Renal pelvis (tissue), 12 donors: ENCODE measurements at places on chromosomes 16 and 17. TPM values are rescaled to one million over a fixed set of nuclear protein-coding genes. Genes with fewer than 3 reads are reported as not detected.

Gene MYOCD
- 6.4 TPM for polyA plus RNA-seq

Gene HS3ST3A1
- polyA plus RNA-seq = 3.6 TPM

Gene KIF18B
- 21.2 TPM for polyA plus RNA-seq

Gene OTOP3
- not detected for polyA plus RNA-seq

Gene ACTG1
- polyA plus RNA-seq = 3,342 TPM

Gene CACNG1
- not detected for polyA plus RNA-seq

Gene GPRC5C
- 151 TPM for polyA plus RNA-seq

Gene SLC16A5
- polyA plus RNA-seq = 39.8 TPM

Gene SPN
- 2.8 TPM for polyA plus RNA-seq

Gene SCARF1
- 9.9 TPM for polyA plus RNA-seq

Gene SMTNL2
- 67.8 TPM for polyA plus RNA-seq

DNA sequence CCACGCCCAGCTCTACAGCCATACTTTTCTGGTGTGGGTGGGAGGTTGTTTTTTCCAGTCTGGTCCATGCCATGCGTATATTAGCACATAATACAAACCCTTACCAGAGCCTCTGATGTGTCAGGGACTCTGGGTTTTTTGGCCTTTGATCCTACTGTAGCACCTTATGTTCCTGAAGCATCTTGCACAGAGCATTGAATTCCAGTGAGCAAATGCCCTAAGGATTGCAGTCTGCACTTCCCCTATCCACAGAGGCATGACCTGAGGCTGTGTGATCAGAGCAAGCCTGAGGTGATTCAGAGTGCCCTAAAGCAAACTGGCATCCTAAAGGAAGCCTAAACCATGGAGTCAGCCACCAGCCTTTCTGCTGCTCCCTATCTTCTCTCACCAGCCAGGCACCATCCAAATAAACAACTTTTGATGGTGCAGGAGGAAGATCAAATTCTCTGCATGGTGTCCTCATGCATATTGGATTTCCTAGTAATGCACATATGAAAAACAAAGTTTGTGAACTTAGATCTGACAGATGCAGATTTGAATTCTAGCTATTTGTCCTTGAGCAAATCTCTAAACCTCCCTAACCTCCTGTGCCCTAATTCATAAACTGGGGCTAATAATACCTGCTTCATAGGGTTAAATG lies 41.2 kb upstream of the HAS3 start:
- no peak for DNase-seq

DNA sequence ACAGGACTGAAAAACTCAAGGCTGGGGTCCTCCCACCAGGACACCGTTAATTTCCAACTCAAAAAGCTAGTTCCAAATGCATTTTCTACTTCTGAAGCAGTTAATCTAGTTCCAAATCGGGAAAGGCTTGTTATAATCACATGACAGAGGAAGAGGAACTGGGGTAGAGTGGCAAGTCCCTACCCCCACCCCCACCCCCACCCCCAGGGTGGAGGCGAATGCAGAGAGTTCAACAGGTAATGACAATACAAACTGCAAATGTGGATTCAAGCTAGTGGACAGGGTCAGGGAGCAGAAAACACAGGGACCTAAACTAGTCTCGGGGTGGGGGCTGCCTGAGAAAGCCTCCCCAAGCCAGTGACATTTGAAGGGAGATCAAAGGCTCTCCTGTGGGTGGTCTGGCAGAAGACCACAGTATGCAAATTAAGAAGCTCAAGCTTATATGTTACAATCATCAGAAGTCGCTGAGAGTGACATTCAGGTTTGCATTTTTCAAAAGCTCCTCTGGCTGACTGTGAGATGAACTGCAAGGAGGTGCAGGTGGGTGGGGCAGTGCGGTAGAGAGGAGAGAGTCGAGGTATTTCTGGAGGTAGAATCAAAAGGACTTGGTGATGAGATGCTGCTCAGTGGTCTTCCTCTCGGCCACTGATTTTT lies 56.4 kb upstream of the SLC25A19 start:
- no peak for DNase-seq

- DNase-seq = no peak
Observed at GRCh38 chr17:68658999-68659780, 58.0 kb upstream of the FAM20A start.

DNA sequence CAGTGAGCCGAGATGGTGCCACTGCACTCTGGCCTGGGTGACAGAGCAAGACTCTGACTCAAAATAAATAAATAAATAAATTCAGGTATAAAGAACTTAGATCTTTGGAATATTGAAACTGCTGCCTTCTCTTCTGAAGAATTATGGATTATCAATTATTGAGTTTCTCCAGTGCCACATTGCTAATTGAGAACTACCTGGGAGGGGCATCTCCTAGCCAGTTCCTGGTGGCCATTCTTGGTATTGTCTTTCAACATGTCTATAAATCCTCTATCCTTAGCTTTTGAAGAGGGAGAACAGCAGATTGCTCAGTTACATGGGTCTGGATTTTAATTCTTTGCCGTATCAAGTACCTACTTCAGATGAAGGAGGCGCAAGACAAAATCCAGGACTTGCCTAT lies 29.2 kb downstream of the CALCOCO2 start:
- no peak for DNase-seq

GRCh38 chr16:80788027-80788426 lies 16.4 kb downstream of the CDYL2 start:
- DNase-seq = no peak

- DNase-seq = no peak
Observed at GRCh38 chr17:5971969-5972368, 98.2 kb upstream of the WSCD1 start.

DNA sequence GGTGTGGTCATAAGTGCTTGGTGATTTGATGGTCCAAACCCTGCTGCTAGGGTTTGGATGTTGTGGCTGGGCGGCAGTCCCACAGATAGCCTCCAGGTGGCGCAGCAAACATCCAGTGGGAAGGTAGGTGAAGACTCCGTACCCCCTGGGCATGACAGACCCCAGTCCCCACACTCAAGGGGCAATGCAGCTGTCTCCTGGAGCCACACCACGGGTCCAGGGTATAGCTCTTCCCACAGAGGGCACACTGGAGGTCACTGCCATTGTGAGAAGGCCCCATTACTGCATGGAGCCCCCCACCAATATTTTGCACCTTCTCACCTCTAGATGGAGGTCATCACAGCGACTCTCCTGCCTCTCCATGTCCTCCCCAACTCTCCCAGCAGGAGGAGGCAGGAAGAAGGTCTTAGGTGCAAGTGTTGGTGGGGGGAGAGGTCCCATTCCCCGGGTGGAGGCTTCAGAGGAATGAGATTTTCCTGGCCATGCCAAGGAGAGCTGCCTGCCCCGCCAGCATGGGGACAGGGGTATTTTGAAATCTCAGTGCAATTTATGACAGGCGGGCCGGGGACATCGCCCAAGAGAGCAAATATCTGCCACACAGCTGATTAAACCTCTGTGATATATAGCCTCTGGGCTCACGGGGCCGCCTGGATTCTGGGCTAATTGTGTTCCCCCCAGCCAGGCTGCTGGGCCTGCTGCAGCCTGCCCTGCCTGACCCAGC lies 17.1 kb upstream of the C17orf113 start:
- peak; percentile 54 for DNase-seq

- no peak for DNase-seq
Observed at GRCh38 chr16:58252716-58253115, 42.1 kb downstream of the PRSS54 start.

GRCh38 chr16:717450-718245 lies 2.7 kb downstream of the METRN start:
- DNase-seq = no peak

DNA sequence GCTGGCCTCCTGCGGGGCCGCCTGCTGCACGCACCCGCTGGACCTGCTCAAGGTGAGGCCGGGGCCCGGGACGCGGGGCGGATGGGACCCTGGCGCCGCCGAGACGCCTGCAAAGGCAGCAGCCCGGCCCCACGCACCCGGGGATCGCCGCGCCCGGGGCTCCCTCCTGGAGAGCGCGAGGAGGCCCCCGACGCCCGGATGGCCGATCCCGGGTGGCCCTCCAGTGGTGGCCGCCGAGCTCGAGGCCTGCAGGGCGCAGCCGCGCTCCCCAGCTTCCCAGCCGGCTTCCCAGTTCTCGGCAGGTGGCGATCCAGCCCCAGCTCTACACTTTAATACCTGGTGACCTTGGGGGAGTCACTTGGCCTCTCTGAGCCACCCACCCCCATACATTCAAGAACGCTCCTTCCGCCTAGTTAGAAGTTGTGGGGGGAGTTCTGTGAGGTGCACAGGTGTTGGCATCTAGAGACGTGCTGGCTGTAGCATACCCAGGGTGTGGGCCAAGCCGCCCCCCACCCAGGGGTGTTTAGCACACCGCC lies 452 bp downstream of the SLC25A10 start:
- no peak for DNase-seq

DNA sequence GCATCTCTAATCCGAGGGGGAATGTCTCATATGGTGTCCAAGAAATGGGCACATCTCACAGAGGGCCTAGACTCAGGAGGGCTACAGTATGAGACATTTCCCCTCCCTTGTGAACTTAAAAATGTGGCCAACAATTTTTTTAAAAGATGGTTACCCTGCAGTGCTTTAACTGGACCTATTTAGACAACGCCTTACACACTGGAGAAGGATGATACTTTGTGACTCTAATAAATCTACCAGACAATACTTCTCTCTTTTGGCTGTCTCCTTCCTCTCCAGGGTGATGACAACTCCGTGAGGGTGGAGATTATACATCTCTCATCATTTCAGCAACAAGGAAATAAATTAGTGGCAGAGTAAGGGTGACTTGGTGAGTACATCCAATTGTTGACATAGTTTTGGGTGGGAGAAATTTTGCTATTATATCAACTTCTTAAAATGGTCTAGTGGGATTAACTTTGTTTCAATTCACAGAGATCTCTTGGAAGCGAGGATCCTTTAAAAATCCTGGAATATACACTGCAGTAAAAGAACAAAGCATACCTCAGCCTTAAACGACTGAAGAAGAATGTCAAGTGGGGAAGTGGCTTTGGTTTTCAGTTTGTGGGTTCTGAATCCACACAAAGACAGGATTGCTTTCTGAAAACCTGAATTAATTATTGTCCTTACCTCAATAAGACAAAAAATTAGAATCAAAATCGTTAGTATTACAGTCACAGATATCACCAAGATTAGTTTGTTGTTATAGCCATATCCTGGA lies 89.8 kb downstream of the KPNA2 start:
- DNase-seq = no peak

DNA sequence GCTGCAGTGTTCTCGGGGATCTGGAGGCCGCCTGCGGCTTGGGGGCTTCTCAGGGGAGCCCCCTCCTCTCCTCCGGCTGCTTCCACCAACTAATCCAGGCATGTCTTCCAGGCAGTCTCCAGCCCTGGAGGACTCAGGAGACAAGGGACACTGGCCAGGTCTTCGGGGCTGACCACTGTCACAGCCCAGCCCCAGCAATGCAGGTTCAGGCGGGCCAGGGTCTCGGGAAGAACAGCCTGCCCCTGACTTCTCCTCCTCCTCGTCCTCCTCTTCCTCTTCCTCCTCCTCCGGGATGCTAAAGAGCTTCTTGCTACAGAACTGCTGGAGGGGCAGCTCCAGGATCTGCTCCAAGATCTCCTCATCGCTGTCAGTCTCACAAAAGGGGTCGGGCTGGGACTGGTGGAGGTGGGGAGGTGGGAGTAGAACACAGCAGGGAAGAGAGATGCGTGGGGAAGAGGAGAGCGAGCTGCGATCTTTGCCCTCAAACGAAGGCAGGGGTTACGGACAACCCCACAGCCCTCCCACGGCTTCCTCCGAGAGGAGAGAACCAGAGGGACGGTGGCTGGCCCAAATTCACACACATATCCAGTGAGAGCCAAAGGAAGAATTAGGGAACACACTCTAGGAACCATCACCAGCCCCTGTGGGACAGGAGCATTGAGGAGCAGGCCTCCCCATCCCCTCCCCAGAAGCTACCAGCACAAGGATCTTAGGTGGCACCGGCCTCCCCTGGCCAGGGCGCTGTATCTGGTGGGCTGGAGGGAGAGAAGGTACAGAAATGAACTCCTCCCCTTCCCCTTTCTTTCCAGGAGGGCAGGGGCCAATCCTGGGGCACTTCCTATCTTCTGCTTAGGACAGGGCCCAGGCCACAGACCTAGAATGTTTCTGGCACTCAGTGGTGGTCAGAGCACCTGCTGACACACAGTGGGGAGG lies 19.3 kb downstream of the TSPOAP1 start:
- DNase-seq = no peak

- no peak for DNase-seq
Observed at GRCh38 chr17:78159575-78160158, 8.7 kb upstream of the SYNGR2 start.

- no peak for DNase-seq
Observed at GRCh38 chr16:15510992-15511391, 76.6 kb downstream of the BMERB1 start.

GRCh38 chr16:23976524-23976923 lies 140.7 kb downstream of the PRKCB start:
- no peak for DNase-seq

- no peak for DNase-seq
Observed at GRCh38 chr17:62725791-62726249, 82.3 kb downstream of the MARCHF10 start.

GRCh38 chr17:3801347-3801746 lies 359 bp upstream of the ITGAE start:
- no peak for DNase-seq

GRCh38 chr17:80101946-80102663 lies 724 bp downstream of the GAA start:
- no peak for DNase-seq

GRCh38 chr16:21684199-21684598 lies 20.4 kb downstream of the OTOA start:
- DNase-seq = no peak

DNA sequence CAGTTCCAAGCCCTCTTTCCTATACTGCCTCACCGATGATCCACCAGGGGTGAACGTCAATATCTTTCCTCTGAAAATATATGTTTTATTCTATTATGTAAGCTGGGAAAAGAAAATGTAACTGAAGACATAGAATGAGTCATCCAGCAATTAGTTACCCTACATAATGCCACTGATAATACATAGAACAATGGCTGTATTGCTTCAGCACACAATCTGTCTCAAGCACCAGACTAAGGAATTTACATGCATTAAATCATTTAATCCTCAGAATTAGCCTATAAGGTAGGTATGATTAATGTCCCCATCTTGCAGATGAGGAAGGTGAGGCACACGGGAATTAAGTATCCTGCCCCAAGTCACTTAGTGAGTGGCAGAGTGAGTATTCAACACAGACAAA lies 472.8 kb downstream of the TOX3 start:
- no peak for DNase-seq

- DNase-seq = no peak
Observed at GRCh38 chr17:50169881-50170459, 4.2 kb downstream of the SGCA start.

DNA sequence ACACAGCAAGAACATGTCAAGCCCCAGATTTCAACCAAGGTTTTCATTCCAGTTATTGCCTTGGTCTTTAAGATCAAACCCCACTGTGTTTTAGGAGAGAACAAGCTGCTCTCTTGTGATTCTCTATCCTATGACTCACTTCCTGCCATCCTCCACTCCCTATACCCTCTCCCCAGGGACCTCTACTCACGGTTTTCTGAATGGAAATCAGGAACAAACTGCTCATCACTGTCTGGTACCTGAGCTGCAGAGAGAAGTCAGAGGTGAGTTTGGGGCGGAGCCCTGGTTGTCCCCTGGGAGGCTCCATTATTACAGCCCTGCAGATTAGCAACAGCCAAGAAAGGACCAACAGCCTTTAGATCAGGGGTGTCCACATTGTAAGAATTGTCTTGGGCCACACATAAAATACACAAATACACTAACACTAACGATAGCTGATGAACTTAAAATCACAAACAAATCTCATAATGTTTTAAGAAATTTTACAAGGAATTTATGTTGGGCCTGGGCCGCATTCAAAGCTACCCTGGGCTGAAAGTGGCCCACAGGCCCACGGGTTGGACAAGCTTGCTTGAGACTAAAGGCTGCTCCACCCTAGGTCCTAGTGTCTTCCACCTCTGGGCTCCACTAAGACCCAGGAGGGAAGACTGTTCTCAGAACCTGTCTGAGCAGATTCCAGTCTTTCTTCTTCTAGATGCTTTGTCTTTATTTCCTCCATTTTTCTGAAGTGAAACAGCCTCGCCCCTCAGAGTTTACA lies 9.7 kb downstream of the ETV4 start:
- no peak for DNase-seq
